ENCODE measurements at places on chromosomes 1 and 21.

DNA sequence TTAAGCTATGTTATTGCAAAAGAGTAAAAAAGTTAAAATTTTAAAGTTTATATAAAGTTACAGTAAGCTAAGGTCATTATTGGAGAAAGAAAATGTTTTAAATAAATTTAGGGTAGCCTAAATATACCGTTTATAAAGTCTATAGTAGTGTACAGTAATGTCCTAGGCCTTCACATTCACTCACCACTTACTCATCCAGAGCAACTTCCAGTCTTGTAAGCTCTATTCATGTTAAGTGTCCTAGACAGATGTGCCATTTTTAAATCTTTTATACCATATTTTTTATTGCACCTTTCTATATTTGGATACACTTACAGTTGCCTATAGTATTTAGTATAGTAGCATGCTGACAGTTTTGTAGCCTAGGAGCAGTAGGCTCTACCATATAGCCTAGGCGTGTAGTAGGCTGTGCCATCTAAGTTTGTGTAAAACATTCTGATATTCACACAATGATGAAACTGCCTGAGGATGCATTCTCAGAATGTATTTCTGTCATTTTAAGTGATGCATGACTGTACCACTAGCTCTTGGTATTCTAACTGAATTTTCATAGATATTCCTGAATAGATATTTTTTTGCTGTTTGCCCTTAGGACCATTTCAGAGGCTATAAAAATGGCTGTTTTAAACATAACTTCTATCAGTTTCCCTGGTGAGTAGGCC is 26.8 kb downstream of the PPP2R5A start:
- DNase-seq: no peak

DNA sequence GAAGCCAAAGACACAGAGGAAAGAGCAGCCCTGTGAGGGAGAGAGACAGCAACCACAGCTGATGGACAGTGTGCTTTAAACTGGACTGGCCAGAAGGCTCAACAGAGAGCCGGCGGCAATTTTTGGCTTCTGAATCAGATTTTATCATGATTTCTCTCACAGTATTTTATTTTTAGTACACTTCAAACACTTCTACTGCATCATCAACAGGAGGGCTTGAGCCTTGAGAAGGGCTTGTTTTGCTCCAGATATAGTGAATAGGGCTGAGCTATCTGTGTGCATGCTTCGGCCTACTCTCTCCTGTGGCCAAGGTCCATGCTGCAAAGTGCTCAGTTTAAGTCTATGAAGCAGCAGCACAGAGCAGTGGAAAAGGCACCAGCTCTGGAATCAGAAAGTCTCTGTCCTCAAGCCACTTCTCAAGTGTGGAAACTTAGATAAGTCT is 33.3 kb downstream of the ADCY10 start:
- no peak for DNase-seq

DNA sequence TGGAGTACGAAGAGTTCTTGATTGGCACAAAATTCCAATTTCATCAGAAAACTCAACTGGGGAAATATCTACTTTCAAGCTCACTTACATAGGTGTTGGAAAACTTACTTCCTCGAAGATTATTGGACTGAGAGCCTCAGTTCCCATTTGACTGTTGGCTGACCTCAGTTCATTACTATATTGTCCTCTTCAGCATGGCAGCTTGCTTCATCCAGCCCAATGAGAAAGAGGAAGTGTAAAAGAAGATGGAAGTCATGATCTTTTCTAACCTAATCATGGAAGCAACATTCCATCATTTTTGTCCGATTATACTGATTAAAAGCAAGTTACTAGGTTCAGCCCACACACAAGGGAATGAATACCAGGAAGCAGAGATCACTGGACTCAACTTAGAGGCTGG is 49.4 kb downstream of the HSD3B1 start:
- no peak for DNase-seq

DNA sequence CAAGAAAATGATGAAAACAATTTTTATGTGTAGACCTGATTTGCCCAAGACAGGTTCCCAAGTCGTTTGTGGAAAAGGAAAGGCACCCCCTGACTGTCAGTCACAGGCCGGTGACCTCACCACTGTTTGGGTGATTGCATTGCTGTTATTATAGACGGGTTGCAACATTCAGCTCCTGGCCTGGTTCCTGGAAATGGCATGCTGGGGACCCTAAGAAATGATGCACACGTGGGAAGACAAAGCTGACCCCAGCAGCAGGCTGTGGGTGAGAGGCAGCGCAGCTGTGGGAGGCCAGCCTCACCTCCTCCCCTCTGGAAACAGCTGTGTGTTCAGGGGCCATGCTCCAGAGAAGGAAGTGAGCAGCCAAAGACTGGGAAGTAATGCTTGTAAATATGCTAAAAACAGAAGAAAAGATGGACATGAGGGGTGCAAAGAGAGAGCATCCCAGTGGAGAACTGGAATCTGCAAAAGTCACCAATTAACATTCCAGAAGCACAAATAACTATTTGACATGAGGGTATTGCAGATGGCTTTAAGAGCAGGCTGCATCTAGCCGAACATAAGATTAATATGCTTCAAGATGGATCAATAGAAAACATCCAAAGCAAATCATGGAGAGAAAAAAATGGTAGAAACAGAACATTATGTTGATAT is 23.4 kb upstream of the ABCG1 start:
- DNase-seq: no peak

DNA sequence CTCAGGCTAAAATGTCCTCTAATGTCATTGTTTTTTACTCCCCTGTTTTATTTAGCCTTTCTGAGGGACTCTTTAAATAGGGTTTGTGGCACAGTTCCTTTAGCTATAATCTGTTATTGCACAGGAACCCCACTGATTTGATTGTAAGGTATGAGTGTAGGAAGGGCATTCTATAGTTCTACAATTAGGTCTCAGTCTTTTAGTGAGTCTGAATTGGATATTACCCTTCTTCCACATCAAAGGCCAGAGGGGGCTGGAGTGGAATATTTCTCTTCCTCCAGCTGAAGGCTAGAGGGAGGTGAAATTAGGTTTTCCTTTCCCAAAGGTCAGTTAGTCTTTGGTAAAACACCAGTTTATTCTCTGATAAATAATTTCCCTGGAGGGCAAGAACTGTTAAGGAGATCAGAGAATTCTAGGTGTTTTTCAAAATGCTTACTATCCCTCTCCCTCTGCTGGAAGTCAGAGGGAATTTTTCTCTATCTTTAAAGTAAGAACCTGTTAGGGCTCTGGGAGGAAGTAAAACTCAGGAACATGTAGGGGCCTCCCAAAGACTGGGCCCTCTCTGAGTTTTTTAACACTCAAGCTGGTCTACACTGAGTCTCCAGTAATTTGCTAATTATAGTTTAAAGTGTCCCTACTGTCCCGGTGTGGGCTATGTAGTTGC is 176.3 kb upstream of the ZNHIT6 start:
- DNase-seq: no peak

Measured in effector memory CD4-positive, alpha-beta T cell (primary cell).